Activated gamma-delta T cell (primary cell): ENCODE measurements at places on chromosomes 16 and 17.

- DNase-seq: no peak
Observed at GRCh38 chr17:81250286-81251093, 11.4 kb downstream of the NDUFAF8 start.

GRCh38 chr16:83143788-83144187, 517.0 kb downstream of the CDH13 start:
- DNase-seq: no peak

DNA sequence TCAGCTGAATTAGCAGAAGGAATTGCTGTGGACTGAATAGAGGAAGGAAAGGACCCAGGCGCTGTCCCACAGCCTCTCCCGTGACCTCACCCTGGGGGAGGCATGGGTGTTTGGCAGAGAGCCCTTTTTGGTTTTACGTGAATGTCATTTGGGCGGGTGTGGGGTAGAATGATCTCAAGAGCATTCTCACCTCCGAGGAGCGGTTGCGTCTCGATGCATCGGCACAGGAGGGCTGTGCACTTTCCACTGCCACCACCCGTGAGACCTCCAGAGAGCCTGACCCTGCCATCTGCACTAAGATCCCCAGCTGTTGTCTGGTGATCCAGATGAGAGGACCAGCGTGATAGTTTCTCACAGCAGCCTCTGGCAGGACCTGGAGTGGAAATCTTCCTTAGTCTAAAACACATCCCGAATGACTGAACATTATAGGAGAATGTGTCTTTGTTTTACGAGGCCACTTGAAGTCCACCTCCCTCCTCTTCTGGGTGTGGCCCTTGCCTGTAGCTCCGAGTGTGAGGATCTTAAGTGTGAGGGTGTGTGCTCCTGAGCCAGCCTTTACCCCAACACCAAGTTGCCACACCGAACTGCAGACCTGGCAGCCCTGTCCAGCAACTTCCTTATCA, 29.3 kb downstream of the FOXK2 start:
- no peak for DNase-seq

DNA sequence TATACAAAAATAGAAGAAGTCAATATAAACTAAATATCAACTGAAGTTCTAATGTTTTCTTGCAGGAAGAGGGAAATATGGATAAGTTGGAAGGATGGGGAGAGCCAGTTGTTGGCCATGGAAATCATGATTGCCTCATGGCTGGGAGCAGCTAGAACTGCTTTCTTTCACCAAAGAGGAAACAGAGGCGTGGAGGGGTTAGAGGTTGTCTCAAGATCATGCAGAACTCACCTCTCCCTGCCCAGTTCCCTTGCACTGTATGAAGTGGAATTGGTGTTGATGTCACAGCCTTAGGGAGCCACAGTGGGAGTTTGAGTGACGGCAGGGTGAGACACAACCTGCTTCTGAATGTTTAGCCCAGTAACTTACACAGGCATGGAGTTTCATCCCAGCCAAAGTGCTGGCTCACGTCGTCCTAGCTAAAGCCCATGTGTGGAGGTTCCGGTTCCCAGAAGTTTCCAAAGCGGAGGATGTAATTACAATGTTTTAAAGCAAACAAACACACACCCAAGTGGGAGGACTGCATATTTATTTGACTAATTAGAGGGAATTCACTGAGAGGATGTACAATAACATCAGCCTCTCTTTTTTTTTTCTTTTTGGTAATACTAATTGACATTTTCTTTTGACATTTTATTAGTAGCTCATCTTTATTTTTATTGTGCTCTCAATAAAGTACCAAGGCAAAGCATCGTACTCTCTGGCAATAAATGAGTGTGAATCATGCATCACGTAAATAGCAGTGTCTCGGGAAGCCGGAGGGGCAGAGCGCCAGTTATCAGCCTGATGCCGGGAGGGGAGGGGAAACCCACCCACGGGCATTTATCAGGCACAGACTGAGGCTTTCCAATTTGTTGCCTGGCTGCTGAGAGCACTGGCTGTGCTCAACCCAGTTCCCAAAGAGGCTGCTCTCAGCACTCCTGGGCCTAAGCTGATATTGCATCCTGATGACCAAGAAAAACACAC, 118.7 kb upstream of the CDH5 start:
- DNase-seq: no peak

- DNase-seq: no peak
Observed at GRCh38 chr17:38453951-38454421, 25.7 kb downstream of the ARHGAP23 start.

GRCh38 chr16:29857133-29857760, 5.8 kb downstream of the CDIPT start:
- no peak for DNase-seq

- DNase-seq: no peak
Observed at GRCh38 chr17:59178266-59178985, 22.9 kb downstream of the PRR11 start.

GRCh38 chr17:36127199-36127893, 23.7 kb downstream of the CCL4 start:
- DNase-seq: no peak

- no peak for DNase-seq
Observed at GRCh38 chr16:49378238-49378637, 4.6 kb downstream of the C16orf78 start.

DNA sequence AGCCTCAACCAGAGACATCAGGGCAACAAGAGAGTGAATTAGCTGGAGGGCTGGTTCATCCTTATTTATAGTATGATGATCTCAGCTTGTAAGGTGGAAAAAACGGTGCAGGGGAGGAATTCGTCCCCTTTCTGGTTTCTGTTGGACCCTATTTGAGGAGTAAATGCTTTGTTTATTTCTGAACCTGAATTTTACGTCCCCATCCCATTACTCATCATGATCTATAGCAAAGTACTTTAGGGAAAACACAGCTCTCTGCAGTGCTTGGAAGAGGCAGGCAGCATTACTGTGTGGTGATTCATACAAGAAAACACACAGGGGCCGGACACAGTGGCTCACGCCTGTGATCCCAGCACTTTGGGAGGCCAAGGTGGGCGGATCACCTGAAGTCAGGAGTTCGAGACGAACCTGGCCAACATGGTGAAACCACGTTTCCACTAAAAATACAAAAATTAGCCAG, 8.0 kb upstream of the VAT1L start:
- no peak for DNase-seq

GRCh38 chr17:410543-411401, 58.2 kb upstream of the RPH3AL start:
- DNase-seq: peak; percentile 46

DNA sequence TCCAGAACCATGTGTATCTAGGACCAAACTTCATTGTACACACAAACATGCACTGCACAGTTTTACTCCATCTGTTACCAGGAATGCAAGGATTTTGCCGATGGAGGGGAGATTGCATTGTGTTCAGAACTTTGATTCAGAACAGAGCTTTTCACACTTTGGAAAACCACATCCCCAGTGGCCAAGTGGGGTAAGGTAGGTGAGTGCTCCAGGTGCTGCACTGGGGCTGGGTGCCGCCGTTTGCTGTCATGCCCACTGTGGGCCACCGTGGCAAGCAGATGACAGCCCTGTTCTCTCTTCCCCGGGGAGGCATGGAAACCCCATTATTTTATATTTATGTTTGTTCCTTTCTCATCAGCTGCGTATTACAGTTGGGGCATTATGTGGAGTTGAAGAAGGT, 29.3 kb upstream of the JPH3 start:
- no peak for DNase-seq

- DNase-seq: no peak
Observed at GRCh38 chr17:835263-835662, 53.1 kb downstream of the MRM3 start.

DNA sequence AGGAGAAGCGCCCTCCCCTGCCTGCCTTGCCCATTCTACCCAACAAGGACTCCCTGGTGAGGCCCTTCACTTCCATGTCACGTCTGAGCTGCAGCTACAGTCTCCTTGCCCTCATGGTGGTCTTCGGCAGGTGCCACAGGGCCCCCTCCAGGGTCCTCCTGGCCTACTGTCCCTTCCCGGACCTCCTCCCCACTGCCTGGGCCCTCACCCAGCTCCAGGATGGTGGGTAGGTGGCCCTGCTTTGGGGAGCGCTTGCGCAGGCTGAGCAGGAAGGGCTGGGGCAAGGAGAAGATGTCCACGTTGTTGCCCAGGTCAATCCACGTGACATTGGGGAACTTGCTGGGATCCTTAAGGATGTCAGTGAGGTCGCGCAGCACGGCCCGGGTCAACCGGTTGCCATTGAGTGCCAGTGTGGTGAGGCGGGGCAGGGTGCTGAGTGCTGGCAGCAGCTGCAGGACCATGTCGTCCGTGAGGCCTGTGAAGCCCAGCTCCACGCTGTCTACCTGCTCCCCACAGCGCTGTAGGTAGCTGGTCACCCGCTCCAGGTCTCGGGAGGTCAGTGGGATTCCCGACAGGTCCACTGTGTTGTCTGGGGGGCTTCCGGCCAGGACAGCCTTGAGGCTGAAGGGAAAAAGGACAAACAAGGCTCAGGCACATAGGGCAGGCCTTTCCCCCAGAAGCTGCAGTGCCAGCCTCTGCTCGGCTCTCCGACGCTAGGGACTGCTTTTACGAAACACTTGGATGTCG, 28.3 kb downstream of the TRPV2 start:
- DNase-seq: no peak

GRCh38 chr16:87592018-87592712, 10.1 kb upstream of the JPH3 start:
- no peak for DNase-seq

GRCh38 chr16:19781226-19781625, 63.2 kb downstream of the IQCK start:
- DNase-seq: no peak

GRCh38 chr17:75785016-75785890, 647 bp downstream of the UNK start:
- DNase-seq: no peak

DNA sequence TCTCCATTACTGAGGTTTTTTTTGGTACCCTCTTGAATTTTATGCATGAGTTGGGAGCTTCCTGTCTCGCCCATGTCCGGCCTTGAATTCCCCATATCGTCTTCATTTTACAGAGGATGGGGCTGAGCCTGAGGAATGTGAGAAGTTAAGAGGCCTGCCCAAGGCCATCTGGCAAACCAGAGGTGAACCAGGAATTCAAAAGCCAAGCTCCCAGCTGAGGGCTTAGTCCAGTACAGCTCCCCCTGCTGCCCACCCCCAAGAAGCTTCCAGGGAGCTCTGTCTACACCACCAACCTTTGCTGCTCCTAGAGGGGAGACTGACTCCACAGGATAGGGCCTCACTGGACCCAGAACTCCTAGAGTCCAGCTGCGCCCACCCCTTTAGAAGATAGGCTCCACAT, 20.7 kb upstream of the C16orf78 start:
- DNase-seq: no peak

DNA sequence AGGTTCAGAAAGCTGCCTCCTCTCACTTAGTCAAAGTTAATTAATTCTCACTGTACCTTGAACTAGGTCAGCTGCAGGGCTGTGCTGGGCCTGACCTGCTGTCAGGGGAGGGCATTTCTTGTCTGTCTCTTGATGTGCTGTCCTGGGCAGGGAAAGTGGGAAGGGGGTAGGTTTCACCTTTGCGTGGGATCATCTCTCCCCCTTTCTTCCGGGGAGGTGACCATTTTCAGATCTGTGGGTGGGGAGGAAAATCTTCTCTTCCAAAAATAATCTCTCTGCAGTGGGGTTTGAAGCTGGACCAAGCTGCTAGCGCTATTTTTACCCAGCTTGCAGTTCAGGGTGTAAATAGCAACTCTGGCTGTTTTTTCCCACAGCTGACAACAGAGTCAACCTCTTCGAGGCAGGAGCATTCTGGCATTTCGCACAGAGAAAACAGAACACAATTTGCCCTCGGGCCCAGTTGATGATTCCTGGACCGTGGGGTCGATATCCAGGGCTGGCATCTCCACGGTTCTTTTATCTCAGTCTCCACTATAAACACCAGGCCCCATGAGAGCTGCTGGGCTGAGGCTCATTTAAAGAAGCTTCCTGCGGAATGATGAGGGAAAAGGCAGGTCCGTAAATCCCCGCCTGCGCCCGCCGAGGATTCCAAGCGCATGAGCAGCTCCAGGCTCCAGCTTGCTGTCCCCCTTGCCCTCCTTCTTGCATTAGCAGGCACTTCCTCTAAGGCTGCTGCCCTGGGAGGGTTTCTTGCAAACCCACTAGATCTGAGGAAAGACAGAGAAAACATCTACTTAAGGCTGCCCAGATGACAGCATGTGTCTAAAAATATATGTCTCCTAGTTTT, 93.9 kb downstream of the YPEL2 start:
- no peak for DNase-seq

GRCh38 chr17:48483471-48484131, 47.2 kb downstream of the HOXB1 start:
- DNase-seq: no peak

DNA sequence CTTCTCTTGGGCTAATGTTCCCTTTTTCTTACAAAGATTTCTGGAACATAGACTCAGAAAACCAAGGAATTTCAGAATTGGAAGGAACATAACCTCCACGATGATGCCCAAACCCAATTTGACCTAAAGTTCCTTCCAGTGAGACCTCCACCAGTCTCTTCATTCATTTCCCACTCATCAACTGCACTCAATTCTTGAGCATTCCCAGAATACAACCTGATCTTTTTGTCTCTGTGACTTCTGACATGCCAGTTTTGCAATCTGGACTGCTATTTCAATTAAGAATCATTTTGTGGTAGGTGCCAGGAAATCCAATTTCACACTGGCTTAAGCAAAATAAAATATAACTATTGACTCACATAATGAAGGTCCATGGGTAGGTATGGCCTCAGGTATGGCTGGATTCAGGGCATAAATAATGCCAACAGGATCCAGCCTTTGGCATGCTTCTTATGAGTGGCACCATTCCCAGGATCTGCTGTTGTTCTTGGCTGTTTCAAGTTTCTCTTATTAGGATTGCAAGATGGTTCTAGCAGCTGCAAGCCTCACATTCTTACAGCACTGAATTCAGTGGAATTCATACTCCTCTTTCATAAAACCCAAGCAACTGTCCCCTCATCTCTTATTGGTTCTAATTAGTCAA, 184.3 kb downstream of the HS3ST4 start:
- DNase-seq: no peak

GRCh38 chr17:57870283-57870635, 20.4 kb upstream of the MRPS23 start:
- DNase-seq: no peak

GRCh38 chr17:40534371-40535189, 30.7 kb downstream of the CCR7 start:
- DNase-seq: no peak

DNA sequence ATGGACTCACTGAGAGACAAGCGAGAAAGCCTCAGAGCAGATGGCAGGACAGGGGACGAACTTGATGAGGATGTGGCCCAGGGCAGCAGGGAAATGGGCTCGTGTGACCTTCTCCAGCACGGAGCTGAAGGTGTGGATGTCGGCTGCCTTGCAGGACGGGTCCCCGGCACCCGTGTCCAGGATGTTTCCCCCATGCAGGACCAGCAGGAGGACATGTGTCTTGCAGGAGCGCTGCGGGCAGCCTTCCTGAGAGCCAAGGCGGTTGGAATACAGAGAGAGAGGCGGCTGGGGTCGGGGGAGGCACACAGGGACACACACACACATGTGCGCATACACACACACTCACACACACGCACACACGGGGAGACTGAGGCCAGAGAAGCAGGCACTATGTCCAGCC, 39.3 kb downstream of the PIMREG start:
- DNase-seq: no peak

GRCh38 chr17:62751060-62751691, 56.9 kb downstream of the MARCHF10 start:
- no peak for DNase-seq
